ENCODE measurements at places on chromosomes 7 and 10.

- DNase-seq: peak; percentile 81
Observed at GRCh38 chr10:24556750-24557742, 166.6 kb downstream of the ARHGAP21 start.

DNA sequence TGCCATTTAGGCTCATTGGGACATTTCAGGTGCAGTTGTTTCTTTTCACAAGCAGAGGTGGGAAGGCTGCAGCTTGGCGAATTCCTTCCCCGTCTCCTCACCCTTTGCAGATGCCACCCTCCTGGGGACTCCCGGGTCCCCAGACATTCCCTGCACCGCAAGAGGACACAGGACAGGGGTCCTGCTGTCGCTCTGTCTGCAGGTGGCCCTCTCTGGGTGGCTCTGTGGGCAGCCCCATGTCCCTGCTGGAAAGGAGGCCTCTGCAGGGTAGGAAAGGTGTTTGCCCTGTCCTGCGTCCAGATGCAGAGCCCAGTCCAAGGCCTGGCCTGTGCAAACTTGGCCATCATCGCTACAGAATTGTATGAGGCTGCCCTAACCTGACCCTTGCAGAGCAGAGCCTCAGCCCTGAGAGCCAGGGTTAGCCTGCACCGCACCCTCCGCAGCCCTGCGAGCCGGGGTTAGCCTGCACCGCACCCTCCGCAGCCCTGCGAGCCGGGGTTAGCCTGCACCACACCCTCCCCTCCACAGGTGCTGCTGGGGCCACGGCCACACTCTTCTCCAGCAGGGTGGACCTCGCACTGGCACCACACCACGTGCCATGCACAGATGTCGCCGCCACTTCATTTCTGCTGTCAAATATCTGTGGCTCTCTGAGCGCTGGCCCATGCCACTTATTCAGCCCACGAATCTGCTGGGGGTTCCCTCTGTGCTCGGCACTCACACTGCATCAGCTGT lies 61.0 kb downstream of the CFAP46 start:
- no peak for DNase-seq

- DNase-seq: peak; percentile 96
Observed at GRCh38 chr10:93471110-93471651, 11.0 kb downstream of the MYOF start.

DNA sequence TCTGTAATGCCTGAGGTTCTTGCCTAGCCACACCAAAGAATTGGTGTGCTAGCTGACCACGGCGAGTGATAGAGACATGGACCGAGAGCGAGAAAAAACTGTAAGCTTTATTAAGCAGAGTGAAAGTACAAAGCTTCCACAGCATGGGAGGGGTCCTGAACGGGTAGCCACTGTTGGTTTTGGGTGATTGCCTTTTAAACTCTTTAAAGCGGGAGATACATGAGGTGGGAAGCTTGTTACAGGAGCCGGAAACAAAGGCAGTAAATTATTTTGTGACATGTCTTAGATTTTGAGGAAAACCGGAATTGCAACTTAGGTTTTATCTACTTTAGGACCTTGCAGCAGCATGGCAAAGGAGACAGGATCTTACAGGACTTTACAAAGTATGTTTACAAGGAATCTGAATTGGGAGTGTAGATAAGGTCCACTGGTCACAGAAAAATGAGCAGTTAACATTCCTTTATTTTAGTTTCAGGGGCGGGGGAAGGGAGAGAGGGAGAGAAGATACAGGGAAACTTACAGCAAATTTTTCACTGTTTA lies 252.7 kb upstream of the MBL2 start:
- DNase-seq: no peak

GRCh38 chr10:51832652-51833383 lies 133.4 kb upstream of the CSTF2T start:
- DNase-seq: peak; percentile 64

DNA sequence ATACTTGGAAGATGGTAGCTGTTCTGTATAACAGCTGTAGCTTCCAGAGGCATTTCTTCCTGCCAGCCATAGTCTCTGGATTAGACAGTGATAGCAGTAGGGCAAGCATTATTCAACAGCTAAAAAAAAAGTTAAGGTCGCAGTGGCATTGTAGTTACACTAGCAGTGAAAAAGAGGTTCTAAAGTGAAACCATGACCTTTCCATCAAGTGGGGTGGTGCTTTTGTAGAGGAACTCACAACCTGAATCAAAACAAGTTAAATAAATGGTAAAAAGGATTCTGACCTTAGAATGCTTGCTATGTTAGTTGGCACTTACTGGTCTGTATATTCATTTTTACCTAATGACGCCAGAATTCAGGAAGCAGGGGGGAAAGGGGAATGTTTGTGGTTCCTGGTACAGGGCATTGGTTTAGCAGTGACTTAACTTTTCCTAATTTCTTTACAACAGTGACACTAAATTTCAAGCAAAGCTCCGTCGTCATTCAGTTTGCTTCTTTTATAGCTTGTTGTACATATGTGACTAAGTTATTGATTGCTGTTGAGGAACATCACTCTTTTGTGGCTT lies 55.0 kb downstream of the GBF1 start:
- peak; percentile 67 for DNase-seq

DNA sequence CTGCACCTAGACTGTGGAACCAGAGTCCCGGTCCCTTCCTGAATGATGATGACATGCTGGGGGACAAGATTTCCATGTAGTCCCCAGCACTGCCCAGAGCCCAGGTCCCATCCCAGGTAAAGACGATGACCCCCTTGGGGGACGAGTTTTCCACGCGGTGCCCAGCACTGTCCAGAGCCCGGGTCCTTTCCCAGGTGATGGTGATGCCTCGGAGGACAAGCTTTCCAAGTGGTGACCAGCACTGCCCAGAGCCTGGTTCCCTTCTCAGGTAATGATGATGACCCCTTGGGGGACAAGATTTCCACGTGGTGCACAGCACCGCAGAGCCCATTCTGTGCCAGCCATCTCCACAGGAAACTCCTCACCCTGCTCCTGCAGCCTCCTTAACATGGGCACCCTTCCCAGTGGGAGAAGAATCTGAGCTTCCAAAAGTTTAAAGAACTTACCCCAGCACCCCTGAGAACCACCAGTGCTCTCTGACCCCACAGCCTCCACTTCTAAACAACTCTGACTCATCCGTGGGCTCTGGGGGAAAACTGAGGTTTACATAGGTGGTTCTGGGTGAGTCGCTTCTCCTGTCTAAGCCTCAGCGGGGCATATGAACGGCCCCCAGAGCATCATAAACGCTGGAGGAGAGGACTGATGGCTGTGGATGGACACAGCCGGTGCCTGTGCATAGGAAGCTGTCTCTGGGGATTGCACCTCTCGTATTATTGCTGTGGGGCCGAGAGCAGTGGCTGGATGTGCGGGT lies 233.2 kb downstream of the TCERG1L start:
- DNase-seq: no peak

- no peak for DNase-seq
Observed at GRCh38 chr7:28348636-28349035, 63.7 kb upstream of the CREB5 start.

GRCh38 chr7:293681-294439 lies 3.9 kb downstream of the FOXL3 start:
- DNase-seq: no peak

- peak; percentile 46 for DNase-seq
Observed at GRCh38 chr7:128810473-128810872, 18.7 kb downstream of the CCDC136 start.

GRCh38 chr7:158581440-158582088 lies 6.1 kb downstream of the PTPRN2 start:
- no peak for DNase-seq

Measured in foreskin fibroblast (primary cell).